HFF-Myc (cell line): ENCODE measurements at places on chromosomes 5 and 9.

DNA sequence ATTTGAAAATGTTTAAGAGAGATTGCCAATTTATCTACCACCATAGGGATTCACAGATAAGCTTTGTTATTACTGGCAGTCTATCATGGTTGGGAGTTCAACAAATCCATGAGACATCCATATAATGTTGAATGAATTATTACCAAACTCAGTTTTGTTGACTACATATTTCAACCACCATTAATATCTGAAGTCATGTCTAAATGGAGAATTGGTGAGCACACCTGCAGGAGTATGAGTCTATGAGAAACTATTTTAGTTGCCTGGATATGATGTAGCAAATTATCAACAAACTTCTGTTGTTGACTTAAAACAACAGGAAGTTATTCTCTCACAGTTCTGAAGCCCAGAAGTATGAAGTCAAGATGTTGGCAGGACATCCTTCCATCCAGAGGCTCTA lies 126.8 kb upstream of the FBXL7 start:
- no peak for DNase-seq

DNA sequence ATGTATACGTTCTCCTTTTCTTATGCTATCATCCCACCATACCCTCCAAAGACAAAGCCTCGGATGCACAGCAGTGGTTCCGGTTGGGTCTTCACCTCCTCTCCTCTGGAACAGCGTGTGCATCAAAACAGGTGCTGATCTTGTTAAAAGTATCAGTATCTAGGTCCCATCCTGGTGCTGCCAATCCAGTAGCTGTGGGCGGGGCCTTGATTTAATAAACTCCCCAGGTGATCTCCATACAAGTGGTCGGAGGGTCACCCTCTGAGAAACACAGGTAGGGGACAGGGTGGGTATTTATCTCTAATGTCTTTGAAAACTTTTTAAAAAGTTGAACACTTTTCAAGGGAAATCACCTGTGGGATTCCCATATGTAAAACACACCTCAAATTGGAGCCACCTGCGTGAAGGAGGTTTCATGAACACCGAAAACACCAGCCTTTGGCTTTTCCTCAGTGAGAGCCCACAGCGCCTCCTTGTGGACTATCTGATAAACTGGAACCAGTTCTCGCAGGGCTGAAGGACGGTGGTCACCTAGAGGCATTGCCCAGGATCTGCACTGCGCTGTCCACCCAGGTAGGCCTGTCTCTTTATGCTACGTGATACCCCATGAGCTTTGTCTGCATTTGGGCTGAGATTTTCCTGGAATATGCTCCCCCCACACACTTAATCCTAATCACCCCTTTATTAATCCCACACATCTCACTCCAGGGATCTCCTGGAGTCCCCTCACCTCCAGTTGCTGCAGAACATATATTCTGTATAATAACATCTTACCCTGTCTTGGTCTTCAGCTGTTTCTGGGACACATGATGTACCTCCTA lies 80.5 kb upstream of the EPB41L4B start:
- no peak for DNase-seq

DNA sequence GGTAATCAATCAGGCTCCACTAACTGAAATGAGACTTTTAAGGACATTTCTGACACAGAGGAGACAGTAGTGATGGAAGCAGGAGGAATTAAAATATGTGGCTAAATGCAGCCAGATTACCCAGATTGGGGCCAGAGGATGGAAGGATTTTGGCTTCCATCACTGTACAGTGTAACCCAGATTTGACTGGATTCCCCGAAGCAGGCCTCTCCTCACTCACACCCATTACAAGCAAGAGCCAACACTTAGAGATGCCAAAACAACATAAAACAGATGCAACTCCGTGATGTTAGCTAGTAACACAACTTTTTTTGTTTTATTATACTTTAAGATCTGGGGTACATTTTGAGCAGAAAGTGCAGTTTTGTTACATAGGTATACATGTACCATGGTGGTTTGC lies 17.6 kb downstream of the TEK start:
- DNase-seq = no peak

GRCh38 chr5:1453613-1454012 lies 8.4 kb upstream of the SLC6A3 start:
- DNase-seq = no peak

- DNase-seq = no peak
Measured at GRCh38 chr5:73441378-73441777, 7.2 kb downstream of the FOXD1 start.
